ENCODE measurements at places on chromosomes 6 and 20.

GRCh38 chr6:170151321-170151771, 139.5 kb downstream of the DLL1 start:
- no peak for DNase-seq

GRCh38 chr20:15546525-15547023, 1026.7 kb downstream of the KIF16B start:
- DNase-seq = no peak

GRCh38 chr6:135036731-135037420, 17.7 kb downstream of the HBS1L start:
- DNase-seq = no peak

GRCh38 chr6:168565112-168565511, 124.1 kb downstream of the SMOC2 start:
- no peak for DNase-seq

DNA sequence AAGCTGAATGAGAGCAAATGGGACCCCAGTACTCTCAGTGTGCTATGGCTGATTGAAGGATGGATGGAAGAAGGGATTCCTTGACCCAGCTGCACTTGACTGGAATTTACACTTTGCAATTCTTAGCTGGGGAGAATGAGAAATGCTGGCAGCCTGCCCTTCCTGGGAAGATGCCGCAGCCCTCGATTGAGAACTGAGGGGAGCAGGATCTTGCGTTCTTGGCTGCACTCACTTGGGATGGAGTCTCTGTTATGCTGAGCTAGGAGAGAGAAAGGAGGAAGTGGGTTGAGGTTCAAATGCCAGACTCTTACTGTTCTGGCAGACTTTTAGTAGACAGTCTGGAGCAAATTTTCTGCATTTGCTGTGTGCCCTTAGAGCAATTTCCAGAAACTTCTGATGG, 221.2 kb downstream of the FNDC1 start:
- DNase-seq = no peak

GRCh38 chr6:140379919-140380318, 1005.5 kb upstream of the CITED2 start:
- no peak for DNase-seq

GRCh38 chr6:147662646-147663045, 154.2 kb downstream of the SAMD5 start:
- no peak for DNase-seq

- DNase-seq = no peak
These were observed 1359.4 kb upstream of the GJE1 start for GRCh38 chr6:140773276-140773675.

GRCh38 chr6:43741829-43742228, 28.2 kb upstream of the VEGFA start:
- no peak for DNase-seq

DNA sequence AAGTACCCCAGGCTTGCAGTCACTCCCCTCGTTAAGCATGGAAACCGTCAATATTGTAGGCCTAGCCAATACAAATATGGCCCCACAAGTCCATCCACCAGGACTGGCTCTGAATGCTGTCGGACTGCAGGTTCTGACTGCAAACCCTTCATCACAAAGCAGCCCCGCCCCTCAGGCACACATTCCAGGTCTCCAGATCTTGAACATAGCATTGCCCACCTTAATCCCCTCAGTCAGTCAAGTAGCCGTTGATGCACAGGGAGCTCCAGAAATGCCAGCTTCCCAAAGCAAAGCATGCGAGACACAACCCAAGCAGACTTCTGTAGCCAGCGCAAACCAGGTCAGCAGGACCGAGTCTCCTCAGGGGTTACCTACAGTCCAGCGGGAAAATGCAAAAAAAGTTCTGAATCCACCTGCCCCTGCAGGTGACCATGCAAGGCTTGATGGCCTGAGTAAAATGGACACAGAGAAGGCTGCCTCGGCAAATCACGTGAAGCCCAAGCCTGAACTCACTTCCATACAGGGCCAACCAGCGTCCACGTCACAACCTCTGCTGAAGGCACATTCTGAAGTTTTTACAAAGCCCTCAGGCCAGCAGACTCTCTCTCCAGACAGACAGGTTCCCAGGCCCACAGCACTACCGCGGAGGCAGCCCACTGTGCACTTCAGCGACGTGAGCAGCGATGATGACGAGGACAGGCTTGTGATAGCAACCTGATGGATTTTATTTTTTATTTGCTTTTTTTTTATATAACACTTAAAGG, 126.2 kb upstream of the EDN1 start:
- no peak for DNase-seq

DNA sequence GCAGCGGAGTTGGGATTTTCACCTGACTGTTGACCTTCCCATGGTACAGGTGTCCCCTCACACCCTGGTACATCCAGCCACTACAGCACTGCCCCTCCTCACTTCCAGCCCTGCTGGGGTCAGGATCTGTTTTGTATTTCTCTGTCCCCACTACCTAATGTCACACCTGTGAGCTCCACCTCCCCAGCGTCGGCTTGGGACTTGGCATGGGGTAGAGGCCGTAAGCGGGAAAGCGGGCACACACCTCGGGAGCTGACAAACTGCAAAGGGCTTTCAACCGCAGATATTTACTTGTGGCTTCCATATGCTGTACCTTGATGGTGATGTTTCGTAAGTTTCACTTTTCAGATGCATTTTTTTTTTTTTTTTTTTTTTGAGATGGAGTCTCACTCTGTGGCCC, 5.4 kb upstream of the CCN5 start:
- no peak for DNase-seq

DNA sequence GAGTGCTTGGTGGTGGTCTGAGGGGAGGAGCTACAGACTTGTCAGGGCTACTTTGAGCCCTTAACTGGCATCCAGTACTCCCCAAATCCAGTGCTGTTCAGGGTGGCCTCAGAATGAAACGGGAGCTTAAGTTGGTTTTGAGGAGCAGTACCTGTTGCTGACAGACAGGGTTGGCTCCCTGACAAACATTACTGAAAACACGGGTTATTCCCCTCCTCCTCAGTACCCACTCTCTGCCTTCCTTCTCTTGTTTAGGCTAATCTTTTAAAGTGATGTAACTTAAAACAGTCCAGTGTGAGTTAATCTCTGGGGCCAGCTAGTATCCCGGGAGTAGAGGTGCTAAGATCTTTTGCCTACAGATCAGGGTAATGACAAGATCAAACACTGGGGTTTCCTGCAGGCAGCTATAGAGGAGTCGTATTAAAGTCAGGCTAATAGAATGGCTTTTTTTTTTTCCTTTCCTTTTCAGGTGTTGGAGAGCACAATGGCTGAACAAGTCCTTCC, 3.7 kb downstream of the TNFAIP3 start:
- no peak for DNase-seq

DNA sequence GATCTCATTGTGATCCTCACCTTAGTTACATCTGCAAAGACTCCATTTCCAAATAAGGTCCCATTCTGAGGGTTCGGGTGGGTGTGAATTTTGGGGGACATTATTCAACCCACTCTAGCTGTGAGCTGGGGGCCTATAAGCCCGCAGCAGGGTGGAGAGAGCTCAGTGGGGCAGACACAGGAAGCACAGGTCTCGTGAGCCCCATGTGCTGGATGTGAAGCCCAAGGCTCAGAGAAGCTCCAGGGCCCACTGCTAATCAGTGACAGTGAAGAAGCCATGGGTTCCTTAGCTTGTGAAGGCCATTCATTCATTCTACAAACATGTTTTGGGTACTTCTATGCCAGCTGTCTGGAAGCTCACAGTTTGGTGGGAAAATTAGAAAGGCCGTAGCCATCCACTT, 47.5 kb downstream of the CHMP4B start:
- DNase-seq = no peak

GRCh38 chr20:31949877-31950646, 1.8 kb downstream of the PDRG1 start:
- no peak for DNase-seq

DNA sequence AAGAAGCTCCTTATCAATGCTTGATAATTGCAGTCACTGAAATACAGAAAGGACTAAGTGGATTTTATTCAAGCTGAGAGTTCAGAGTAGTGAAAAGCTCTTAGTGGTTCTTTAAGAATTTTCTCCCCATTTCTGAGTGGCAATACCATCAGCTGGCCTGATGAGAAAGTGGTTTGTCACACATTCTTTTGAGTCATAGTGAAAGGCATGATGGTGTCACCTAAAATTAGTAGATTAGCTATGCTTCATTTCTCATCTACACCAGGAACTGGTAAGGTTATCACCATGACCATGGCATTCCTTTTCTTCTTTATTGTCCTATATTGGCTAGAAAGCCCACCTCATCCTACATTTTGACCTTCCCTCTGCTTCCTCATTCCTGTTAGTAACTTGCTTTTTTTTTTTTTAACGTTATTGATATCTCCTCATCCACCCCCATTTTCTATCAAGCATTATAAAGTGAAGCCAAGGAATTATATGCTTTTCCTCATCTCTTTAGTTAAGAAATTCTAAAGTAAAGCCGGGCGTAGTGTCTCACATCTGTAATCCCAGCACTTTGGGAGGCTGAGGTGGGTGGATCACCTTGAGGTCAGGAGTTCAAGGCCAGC, 67.4 kb upstream of the LOC128125822 start:
- DNase-seq = no peak

GRCh38 chr6:87078983-87079616, 15.8 kb downstream of the CGA start:
- peak; percentile 59 for DNase-seq

DNA sequence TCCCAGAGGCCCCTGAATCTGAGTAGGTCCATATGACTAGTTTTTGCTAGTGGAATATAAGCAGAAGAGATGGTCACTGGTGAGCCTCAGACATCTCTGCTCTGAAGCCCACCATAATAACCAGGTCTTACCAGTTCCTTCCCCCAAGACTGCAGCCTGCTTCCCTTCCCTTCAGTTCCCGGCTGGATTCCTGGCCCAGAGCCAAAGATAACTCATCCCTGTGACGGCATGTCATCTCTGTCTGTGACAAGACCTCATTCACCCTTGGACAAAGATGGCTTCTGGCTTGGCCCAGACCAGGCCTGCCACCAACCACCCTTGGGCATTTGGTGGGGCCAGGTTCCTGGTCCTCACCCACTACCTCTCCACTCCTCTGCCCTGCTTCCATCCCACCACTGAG, 145.5 kb upstream of the TOP1 start:
- no peak for DNase-seq

- DNase-seq = no peak
These were observed 197.8 kb upstream of the HDDC2 start for GRCh38 chr6:125499535-125499934.

- DNase-seq = no peak
These were observed 20.7 kb upstream of the HEY2 start for GRCh38 chr6:125728739-125729138.

DNA sequence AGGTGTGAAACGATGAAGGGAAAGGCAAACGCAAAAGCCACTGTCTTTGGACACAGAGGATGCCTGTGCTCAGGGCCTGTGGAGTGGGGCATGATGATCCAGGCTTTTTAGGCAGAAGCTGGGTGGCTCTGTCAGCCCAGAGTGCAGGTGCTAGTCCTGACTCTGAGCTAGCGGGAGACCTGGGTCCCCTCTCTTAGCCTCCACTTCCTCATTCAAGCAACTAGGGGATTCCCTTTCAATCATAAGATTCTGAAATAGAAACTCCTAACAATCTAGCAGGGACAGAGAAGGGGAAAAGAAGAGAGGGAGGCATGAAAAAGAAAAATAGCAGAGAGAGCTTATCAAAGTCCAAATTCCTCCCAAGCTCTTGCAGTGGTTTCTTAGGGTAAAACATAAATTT, 7.6 kb upstream of the HIVEP2 start:
- no peak for DNase-seq

DNA sequence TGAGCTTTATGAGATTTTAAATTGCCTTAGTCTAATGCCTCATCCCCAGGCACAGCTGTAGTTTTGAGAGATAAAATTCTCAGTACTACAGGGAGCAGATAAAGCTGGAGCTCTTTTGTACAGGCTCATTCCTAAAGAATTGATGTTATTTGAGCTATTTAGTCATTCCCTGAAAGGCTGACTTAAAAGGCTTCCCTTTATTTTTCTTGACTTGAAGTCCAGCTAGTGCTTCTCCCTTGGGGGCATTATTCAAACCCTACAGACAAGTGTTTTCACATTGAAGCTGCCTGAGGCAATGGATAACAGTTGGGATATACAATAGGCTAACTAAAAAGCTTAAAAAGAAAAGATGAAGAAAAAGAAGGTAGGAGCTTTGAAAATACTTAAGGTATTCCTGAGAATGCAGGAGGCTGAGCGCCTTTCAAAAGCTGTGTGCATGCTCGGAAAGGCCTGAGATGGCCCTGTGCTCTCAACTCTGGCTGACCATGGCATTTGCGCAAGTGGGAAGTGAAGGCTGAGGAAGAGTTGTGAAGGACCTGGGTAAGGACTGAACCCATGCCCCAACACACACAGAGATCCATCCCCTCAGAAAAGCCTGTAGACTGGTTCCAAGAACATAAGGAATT, 315.1 kb downstream of the SMOC2 start:
- DNase-seq = no peak

DNA sequence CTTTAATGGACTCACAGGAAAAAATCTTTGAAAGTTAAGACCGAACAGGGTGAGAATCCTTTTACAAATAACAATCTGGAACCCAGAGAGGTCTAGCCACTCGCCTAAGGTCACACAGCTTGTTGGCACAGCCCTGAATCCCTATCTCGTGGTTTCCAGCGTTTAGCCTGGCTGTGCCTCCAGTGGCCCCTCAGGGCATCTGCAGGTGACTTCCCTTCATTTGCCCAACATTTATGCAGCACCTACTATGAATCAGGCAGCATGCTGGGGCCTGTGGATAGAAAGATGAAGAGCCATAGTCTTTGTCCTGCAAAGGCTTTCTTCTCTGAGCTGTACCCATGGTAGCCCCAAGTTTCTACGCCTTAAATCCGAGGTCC, 2.6 kb upstream of the NR2E1 start:
- no peak for DNase-seq

DNA sequence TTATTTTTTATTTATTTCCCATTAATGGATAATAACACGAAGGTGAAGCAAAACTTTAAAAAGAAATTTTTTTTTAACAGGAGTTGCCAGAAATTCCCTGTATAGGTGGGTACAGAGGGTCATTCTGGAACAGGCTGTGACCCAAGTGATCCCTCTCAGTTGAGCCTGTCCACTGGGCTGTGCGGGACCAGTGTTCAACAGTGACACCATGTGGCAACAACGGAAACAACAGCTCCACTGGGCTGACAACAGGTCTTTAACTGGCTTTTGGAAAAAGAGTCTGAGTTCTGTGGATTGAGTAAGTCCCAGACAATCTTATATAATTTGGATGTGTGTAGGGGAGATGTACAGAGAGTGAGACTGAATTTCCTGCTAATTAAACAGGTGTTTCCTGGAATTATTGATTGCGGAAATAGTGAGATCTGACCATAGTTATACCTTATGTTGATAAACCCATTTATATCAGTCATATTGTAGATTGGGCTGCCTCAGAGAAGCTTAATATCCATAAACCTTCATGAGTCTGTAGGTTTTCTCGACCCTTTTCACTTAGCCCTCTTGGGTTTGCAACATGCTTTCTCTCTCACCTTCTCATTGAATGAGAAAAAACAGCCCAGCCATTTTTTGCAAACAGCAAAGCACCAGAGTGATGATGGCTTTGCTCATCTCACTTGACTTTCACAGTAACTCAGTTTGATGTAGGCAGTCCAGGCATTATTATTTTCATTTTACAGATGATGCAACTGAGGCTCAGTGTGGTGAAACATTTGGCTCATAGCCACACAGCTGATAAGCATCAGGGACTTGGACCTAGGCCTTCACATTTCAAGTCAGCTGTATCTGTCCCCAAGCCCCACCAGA, 17.5 kb downstream of the KIAA1755 start:
- no peak for DNase-seq
